Substantia nigra (tissue), 51 donors: ENCODE measurements at places on chromosomes 3 and 15.

GRCh38 chr3:113234028-113234427 is 22.7 kb downstream of the BOC start:
- no peak for DNase-seq

GRCh38 chr3:98764472-98764884 is 1.3 kb downstream of the ST3GAL6 start:
- no peak for DNase-seq

GRCh38 chr3:108378153-108378951 is 82.0 kb downstream of the HHLA2 start:
- no peak for DNase-seq

GRCh38 chr3:32951410-32951811 is at the start of gene CCR4:
TSS of gene CCR4 (plus strand) at chr3:32951644. CDS start at chr3:32953423, 1,779 bp downstream.
- no peak for DNase-seq

DNA sequence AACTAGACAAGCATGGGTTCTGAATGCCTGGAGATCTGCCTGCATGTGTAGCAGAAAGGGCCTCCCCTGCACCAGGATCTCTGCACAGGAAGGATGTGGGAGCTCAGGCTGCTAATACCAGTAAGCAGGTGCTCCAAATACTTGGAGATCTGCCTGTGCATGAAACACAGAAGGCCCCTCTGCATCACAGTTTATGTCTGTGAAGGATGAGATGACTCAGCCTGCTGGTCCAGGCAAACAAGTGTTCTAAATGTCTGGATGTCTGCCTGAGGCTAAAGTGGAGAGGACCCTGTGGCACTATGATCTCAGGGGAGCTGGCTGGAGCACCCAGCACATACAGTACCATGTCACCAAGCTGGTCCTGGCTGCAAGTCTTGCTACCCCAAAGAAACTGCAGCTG is 678.8 kb downstream of the MCTP2 start:
- DNase-seq: no peak

DNA sequence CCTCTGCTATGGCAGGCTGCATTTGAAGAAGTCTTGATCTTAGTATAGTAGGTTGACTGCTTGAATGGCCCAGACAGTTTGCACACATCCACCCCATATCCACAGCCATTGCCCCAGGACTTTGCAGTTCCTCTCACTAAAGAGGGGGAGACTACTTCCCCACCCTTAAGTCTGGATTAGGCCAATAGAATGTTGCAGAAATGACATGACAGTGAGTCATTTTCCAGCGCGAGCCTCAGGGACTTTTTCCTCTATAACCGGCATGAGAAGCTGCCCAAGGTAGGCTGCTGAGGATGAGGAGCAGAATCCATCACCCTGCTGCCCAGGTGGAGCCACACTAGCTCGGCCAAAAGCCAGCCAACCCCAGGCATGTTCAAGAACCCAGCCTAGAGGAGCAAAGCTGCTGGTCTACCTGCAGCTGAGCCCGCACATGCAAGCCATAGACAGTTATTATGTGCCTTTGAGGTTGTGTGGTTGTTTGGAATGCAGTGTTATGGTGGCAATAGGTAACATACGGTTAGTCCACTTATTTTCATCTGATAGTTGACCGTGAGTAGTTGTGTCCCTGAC is 113.9 kb downstream of the TLE3 start:
- DNase-seq: no peak

DNA sequence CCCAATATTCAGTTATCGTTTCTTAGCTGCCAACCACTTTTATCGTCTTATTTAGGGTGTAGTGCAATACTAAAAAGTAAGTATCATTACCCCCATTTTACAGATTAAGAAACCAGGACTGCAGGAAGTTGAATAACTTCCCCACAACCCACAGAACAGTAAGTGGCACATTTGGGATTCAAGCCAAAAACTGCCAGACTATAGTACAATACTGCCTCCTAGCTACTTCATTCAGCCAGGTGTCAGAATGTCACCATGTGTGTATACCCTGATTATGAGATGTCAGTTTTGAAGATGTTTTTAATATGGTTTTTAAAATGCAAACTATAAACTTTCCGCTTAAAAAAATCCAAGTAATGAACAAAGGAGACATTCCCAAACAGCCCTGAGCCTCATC is 74.2 kb upstream of the PROK2 start:
- DNase-seq: peak; percentile 1

- DNase-seq: no peak
These were observed 82.4 kb upstream of the STT3B start for GRCh38 chr3:31450345-31450744.

- DNase-seq: no peak
These were observed 20.8 kb downstream of the NBEAL2 start for GRCh38 chr3:47000198-47000815.

DNA sequence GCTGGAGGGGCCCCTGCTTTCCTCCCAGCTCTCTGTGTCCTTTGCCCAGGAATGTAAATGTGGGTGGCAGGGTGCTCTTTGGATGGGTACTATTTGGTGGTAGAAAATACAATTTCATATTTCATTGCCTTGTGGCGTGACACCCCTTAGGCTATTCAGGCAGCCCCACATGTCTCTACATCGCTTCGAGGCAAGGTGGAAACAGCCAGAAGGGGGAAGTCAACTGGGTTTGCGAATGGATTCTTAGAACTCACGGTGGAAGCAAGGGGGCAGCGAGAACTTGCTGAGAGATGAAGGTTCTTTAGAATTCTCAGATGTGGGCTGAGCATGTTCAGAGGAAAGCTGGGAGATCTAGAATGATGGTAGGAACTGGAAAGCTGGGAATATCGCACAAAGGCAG is 25.3 kb downstream of the PLA2G4D start:
- no peak for DNase-seq

DNA sequence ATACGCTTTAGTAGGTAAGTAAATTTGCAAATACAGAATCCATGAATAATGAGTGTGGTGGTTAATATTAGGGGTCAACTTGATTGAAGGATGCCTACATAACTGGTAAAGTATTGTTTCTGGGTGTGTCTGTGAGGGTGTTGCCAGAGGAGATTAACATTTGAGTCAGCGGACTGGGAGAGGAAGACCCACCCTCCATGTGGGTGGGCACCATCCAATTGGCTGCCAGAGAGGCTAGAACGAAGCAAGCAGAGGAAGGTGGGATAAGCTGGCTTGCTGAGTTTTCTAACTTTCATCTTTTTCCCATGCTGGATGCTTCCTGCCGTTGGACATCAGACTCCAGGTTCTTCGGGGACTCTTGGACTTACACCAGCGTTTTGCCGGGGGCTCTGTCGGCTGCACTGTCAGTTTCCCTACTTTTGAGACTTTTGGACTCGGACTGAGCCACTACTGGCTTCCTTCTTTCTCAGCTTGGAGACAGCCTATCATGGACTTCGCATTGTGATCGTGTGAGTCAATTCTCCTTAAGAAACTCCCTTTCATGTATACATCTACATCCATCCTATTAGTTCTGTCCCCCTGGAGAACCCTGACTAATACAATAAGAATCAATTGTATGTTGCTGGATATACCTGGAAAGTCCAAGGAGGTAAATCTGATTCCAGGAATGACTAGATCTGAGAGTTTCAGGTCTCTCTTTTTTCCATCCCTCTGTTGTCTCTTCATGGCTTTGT is 25.8 kb upstream of the NEDD4 start:
- DNase-seq: no peak

DNA sequence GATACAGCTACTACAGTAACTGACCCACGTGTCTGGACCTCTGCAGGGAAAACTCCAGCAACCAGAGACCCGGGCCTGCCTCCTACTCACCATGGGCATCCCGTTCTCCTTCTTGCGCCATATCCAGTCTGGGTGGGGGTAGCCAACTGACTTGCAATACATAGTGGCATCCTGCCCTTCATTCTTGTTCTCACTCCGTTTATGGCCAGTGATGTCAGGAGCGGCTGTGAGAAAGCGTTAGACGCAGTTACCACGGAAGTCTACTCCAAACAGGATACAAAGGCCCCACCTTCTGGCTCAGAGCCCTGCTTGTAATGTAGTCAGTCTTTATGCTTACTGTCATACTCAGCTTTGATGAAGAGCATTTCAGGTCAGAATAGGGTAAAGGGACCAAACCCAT is 59.6 kb downstream of the NPTN start:
- no peak for DNase-seq

GRCh38 chr3:97765336-97765735 is 778 bp downstream of the ARL6 start:
- no peak for DNase-seq

GRCh38 chr3:89186456-89186855 is 79.0 kb downstream of the EPHA3 start:
- no peak for DNase-seq

DNA sequence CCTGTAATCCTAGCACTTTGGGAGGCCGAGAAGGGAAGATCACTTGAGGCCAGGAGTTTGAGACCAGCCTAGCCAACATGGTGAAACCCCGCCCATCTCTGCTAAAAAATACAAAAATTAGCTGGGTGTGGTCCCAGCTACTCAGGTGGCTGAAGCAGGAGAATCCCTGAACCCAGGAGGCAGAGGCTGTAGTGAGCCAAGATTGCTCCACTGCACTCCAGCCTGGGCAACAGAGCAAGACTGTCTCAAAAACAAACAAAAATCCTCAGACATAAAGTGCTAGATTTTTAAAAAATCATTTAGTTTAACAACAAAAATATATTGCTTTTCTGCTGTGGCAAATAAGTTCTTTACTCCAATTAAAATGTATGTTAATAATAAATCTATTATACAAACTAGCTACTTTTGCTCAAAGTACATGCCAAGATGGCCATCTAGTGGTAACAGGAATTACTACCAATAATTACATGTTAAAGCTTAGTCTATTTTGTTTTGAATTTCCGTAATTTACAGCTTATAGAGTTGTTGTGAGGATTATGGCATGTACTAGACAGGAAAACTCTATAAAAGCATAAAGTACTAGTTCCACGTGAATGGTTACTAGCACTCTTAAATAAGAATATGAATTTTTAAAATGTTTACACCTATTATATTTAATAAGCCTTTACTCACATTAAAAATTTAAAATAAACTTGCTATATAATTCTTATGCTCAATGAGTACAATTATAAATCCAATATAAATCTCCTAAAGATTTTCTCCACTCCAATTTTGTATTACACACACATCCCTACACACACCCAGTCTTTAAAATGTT is 39.0 kb downstream of the GABPB1 start:
- DNase-seq: no peak

DNA sequence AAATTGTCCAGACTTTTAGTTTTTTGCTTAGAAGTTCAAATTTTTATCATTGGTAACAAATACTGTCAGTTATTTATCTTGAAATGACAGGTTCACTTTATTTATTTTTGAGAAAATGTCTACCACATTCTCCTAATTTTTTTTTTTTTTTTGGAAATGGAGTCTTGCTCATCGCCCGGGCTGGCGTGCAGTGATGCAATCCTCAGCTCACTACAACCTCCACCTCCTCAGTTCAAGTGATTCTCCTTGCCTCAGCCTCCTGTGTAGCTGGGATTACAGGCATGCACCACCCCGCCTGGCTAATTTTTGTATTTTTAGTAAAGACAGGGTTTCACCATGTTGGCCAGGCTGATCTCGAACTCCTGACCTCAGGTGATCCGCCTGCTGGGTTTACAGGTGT is 16.1 kb upstream of the EBLN2 start:
- DNase-seq: no peak

- DNase-seq: no peak
These were observed 45.7 kb downstream of the EHHADH start for GRCh38 chr3:185207931-185208746.

DNA sequence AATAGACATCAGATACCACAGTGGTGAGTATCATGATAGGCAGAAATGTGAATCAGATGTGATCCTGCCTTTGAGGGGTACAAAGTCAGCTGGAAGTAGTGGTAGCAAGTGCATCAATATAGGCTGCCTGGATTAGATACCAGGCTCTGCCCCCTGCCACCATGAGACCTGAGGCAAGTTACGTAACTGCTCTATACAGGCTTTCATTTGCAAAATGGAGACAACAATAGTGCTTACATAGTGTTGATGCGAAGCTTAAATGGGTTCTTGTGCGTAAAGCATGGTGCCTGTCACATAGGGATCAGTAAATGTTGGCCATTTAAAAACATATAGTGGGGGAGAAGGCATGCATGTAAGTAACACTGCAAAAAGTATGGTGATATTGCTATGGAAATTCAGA is 158.0 kb downstream of the RYR3 start:
- no peak for DNase-seq

DNA sequence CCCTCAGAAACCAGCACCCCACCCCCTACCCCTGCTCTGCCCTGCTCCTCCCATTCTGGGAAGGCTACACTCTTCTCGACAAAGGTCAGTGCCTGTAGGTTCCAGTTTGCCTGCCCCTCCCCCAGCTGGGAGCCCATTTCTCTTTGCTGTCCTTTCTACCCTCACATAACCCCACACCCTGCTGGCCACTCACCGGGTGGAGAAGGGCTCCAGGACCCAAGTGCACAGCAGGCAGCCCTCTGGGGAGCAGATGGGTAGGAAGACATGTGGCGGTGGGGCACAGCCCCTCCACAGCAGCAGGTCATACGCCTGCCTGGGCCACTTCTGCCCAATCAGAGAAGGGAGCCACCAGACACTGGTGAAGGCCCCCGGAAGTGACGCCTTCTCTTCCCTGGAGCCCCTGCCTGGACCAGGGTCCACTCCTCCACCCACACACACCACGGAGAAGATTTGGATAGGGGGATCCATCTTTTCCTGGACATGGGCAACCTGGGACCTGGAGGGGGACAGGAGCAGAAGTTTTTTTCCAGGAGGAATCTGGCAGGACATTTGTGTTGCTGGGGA is at the start of gene THPO:
THPO (minus strand) TSS at position 326 of the 564 bp plus-strand sequence. CDS start 1,948 bp downstream, outside the sequence.
- DNase-seq: no peak

DNA sequence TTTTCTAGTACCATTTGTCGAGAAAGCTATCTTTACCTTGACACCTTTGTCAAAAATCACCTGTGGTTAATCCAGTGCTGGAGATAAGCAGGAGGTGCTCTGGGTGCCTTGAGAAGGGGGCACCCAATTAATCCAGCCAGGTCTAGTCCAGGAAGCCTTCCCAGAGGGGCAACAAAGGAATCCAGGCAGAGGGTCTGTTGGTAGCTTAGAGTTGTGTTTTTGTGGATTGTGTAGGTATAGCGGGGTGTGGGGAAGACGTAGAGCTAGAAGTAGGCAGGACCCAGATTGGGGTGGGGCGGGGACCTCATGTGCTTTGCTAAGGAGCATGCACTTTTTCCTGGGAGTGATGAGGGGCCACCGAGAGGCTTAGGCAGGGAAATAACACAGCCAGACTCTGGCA is 6.0 kb upstream of the PIGZ start:
- DNase-seq: no peak

GRCh38 chr3:58117561-58118181 is 93.1 kb downstream of the DNASE1L3 start:
- no peak for DNase-seq

DNA sequence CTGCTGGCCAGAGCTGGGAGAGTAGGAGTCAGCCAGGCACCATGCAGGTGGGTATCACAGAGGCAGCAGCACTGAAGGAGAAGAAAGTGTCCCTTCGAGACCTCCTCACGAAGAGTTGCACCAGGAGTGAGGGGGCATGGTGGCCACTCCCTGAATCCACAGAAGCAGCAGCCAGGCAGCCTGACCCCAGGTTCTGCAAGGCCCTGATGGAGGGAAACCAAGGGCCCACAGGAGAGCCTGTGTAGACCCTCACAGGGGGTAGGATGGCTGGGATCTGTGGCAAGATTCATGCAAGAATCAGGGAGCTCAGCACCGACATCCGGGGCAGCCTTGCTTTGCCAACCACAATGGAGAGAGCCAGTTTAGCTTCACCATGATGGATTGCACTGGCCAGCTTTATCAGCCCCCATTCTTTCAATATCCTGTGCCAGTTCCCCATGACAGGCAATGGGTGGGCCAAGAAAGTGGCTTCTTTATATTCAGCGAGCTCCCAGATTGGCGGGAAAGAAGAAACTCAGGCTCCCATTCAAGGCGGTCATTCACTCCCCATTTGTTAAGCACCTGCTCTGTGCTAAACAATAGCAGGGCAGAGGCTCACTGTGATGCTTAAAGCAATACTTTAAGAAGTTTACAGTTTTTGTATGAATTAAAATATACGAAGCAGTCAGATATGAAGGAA is 33.5 kb upstream of the TBC1D21 start:
- no peak for DNase-seq
